Testis (tissue), 5 donors: ENCODE measurements at places on chromosomes 12 and 14.

DNA sequence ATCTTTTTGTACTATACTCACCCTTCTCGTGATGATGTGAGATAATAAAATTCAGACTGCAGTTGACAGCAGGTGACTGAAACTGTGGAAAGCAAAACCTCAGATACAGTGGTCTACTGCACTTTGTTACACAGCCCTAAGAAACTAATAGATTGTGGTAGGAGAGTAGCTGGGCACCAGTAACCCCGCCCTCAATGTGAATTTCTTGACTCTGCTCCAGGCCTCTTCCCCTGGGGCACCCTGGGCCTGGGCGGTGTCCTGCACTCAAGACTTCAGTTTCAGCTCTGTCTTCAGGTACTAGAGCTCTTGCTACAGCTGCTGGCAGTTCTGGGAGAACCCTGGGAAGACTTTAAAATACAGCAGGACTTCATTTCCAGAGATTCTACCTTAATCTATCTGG lies 197.6 kb upstream of the AVPR1A start:
- no peak for DNase-seq

DNA sequence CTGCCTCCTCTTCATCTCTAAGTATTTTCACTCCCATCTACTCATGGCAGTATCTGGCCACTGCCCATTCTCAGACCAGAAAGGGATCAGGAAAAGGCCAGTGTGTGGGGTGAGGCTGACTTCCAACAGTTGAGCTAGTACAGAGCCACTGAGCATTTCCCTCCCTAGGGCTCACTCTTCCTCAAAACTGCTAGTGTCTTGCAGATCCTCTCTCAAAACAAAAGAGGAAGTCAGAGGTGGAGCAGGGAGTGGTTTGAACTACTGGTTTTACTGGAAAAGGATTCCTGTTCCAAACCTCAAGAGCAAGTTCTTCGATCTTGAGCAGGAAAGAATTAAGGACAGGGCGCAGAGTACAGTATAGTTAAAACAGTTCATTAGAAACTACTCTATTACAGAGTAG lies 11.7 kb upstream of the RNASE10 start:
- no peak for DNase-seq

GRCh38 chr12:106010741-106011140 lies 128.0 kb downstream of the NUAK1 start:
- DNase-seq = no peak

DNA sequence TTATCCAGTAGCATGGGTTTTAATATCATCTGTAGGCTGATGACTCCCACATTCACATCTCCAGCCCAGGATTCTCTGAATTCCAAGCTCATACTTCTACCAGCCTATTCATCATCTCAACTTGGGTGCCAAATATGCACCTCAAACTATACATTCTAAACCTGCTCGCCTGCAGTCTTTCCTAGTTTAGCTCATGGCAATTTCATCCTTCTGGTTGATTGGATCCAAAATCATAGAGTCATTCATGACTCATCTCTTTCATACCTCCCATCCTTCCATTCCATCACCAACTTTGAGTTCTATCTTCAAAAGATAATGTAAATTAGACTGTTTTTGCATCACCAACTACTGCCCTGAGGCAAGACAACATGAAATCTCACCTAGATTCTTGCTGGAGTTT lies 99.7 kb upstream of the EGLN3 start:
- DNase-seq = no peak

DNA sequence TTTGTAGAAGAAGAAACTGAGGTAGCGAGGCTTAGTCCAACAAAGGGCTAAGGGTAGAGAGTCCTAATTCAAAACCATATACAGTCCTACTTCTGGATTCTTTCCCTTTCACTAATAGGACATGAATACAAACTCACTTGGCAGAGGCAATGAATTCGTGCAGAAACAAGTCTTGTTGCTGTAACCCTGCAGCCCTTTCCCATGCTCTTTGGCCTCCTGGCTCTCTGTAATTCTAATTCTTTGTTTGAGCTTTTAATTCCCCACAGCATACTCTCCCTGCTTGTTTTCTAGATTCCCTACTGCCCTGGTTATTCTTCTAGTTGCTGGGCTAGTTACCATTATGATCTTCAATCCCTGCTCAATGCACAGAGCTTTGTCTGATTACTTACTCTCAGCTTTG lies 381.4 kb downstream of the ETNK1 start:
- DNase-seq = no peak

DNA sequence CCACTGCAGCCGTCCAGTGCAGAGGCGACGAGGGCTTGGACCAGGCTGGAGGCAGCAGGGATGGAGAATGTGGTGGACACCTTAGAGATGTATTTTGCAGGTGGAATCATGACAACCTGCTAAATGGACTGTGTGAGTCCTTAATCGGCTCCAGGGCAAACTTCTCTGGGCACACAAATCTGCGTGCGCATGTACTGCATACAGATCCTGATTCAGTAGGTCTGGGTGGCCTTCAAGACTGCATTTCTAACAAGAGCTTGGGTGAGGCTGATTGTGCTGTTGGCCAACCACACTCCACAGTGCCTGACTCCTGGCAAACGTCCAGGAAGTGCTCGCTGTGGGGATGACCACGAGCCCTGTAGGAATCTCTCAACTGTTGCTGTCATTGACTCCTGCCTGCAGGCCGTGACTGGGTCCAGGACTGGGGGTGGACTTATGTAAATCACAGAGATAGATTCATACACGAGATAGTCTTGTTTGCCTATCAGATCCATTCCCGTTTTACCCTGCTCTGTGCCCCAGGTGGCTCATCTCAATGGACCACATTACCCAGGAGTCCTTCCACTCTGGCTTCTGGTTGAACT lies 27.2 kb downstream of the JDP2 start:
- peak; percentile 54 for DNase-seq

DNA sequence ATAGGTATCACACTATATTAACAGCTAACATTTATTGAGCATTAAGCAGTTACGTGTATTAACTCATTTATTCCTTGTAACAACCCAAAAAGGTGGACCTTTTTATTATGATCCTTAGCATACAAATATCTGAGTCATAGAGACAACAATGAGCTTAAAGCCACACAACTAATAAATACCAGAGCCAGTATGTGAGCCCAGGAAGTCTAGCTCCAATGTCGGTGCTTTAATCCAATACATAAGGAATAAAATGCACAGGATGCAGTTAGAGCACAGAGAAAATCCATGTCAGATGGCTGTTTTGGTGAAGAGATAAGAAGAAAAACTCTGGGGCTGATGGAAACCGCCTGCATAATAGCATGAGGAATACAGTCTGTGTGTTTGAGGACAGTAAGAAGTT lies 888.6 kb downstream of the TMTC2 start:
- DNase-seq = no peak

- DNase-seq = no peak
Observed at GRCh38 chr12:69028941-69029729, 96.2 kb upstream of the CPM start.

- no peak for DNase-seq
Observed at GRCh38 chr12:96416033-96416799, 16.0 kb upstream of the CDK17 start.

- no peak for DNase-seq
Observed at GRCh38 chr12:132492522-132492921, 2.6 kb downstream of the FBRSL1 start.

- DNase-seq = no peak
Observed at GRCh38 chr12:78951803-78952551, 87.4 kb downstream of the SYT1 start.

DNA sequence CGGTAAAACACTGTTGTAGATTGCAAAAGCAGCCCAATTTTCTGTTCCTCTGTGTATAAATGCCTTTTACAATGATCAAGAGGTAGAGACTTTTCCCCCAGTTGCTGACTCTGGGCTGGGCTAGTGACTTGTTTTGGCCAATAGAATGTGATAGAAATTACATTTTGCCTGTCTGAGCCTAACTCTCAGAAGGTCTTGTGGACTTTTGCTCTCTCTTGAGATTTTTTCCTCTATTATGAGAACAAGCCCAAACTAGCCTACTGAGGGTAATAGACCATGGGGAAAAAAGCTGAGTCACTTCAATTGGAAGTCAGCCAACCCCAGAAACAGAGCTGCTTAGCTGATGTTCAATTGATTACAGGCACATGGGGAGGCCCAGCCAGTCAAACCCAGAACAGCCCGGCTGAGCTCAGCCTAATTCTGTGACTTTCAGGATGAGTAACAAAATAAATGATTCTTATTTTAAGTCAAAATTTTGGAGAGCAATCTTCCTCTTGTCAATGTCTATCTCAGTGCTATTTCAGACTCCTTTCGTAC lies 61.4 kb downstream of the MYF5 start:
- peak; percentile 60 for DNase-seq

DNA sequence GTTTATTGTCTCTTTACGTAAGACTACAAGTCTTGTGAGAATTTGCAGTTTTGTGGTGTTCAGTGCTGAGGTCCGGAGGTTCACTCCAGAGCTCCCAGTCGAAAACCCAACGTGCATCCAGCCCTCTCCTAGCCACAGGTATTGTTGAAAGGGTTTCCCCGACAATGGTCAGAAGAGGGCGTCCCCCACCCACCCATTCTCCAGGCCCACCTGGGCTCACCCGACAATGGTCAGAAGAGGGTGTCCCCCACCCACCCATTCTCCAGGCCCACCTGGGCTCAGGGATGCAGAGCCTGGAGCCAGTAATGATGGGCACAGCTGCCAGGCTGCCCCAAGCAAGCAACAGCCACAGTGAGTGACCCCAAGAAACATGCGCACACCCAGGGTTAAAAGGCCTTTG lies 126.8 kb upstream of the EVL start:
- DNase-seq = no peak

- no peak for DNase-seq
Observed at GRCh38 chr12:70389678-70390077, 23.6 kb downstream of the KCNMB4 start.
